ENCODE measurements at places on chromosomes 1 and 21.

- DNase-seq = no peak
Measured at GRCh38 chr1:168706391-168706992, 22.5 kb downstream of the DPT start.

- DNase-seq = no peak
Measured at GRCh38 chr1:236692742-236693141, 6.4 kb downstream of the ACTN2 start.

DNA sequence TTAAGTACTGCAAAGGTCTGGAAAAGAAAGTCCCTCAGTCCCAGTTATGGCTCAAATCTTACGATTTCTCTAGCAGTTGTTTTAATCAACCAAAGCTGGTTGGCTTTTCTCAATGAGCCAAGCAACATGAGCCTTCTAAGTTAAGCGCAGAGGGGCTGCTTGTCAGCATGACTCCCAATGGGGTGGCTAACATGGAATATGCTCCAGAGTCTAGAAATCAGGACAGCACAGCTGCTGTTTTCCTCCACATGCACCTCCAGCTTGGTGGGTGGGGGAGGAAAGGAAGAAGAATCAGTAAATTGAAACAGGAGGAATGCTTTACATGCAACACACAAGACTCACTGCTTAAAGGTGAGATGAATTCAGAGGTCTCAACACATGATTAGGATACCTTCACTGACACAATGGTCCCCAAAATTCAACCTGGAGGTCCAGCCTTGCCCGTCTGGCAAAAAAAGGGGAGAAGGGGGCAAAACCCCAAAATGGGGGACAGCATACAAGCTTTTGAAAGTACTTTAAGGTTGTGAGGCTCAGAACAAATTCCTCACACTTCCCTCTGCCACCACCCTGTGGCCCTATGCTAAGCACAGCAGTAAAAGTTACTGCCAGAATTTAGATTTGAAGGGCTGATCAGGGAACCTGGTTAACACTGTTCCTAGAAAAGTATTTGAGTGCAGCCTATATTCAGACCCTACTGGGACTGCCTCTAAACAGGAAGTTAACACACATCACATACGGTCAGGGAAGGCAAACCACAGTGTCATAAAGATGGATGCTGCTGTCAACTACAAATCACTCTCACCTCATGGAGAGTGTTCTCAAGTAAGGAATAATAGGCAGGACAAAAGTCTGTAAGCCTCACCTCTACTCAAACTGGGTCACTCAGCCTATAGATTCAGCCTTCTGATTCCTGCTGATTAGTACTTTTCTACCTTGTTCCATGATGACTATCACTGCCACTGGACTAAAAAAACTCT lies 2.6 kb downstream of the GATAD2B start:
- no peak for DNase-seq

DNA sequence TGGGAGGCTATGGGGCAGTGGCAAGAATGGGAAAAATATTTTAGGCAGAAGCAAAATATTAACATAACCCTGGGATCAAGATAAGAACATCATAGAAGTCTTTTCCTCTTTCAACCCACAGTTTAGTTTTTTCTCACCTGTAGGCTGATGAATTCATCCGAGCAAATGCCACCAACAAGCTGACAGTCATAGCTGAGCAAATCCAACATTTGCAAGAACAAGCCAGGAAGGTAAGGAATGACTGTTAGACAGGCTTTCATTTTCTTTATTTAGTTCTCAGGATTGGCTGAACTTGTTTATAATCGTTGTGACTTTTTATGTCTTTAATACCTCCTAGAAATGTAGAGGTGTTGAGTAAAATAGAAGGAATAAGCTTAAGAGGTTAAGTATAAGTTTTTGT lies 6.4 kb downstream of the C1orf50 start:
- DNase-seq = no peak

DNA sequence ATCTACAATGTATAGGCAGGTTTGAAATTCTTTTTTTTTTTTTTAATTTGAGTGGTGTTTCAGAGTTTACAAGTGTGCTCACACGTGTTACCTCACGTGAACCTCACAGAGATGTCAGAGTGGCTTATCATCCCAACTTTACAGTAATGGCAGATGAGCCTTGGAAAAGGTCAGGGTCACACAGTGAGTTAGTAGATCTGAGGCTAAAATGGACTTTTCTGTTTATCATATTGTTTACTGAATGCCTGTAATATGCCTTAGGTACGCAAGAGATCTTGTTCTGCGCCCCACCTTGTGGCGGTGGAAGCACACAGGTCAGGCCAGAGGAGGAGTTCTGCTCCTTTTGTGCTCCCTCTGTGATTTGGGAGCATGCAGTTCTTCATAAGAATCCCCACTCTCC lies 80.0 kb downstream of the DYRK1A start:
- no peak for DNase-seq
